ENCODE measurements at places on chromosomes 7 and 10. TPM values are rescaled to one million over a fixed set of nuclear protein-coding genes. Genes with fewer than 3 reads are reported as not detected.

Gene BBIP1
- 38.9 TPM for total RNA-seq

Gene DENND2A
- 0.12 TPM for total RNA-seq

Gene TRPV6
- total RNA-seq: 1.7 TPM

Gene ZNF282
- 30.4 TPM for total RNA-seq

GRCh38 chr7:105779856-105780780, 96.3 kb downstream of the ATXN7L1 start:
- no peak overlapping the region for H3K27ac ChIP-seq
- H3K27me3 ChIP-seq: no peaks in the 10 kb centered on the region
- no peak overlapping the region for H3K4me3 ChIP-seq

DNA sequence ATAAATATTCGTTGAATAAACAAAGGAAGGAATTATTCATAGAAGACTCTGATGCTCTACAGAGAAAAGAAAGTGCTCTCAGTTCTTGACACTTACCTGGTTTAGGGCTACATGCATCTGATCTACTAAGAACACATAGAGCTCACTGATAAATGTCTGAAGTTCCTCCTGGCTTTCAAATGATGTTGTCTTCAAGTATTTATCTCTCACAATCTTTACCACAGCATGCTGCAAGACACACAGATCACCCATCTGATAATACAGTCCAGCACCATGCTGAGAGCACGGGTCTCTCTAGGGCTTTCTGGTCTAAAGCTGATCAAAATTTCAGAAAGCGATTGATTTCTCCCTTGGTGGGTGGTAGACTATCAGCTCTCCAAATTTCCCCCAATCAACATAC, 44.5 kb upstream of the MRPS16 start:
- no peak overlapping the region for H3K27ac ChIP-seq
- no peak overlapping the region for H3K4me3 ChIP-seq
- no peaks in the 10 kb centered on the region for H3K27me3 ChIP-seq
- DNase-seq: no peak

GRCh38 chr10:67607472-67607871, 88.5 kb downstream of the CTNNA3 start:
- H3K27ac ChIP-seq: no peak overlapping the region
- H3K4me1 ChIP-seq: peaks cover 15% of the 10 kb centered on the region
- H3K27me3 ChIP-seq: no peaks in the 10 kb centered on the region
- H3K4me3 ChIP-seq: no peak overlapping the region
- no peak for DNase-seq
- no peaks in the 10 kb centered on the region for H3K36me3 ChIP-seq

- no peak overlapping the region for H3K4me3 ChIP-seq
- no peaks in the 10 kb centered on the region for H3K36me3 ChIP-seq
- H3K27ac ChIP-seq: no peak overlapping the region
- DNase-seq: no peak
- no peaks in the 10 kb centered on the region for H3K27me3 ChIP-seq
- no peaks in the 10 kb centered on the region for H3K4me1 ChIP-seq
Measured at GRCh38 chr7:156169474-156170370, 357.5 kb upstream of the SHH start.

- DNase-seq: no peak
- H3K27ac ChIP-seq: no peak overlapping the region
- H3K27me3 ChIP-seq: 0 out of 2 replicates have a peak, but pooled peaks cover 3% of the 10 kb centered on the region
- no peaks in the 10 kb centered on the region for H3K4me1 ChIP-seq
- no peak overlapping the region for H3K4me3 ChIP-seq
Measured at GRCh38 chr10:23696476-23696875, 257.6 kb downstream of the OTUD1 start.

Gene GRID1
- 5.6 TPM for total RNA-seq

DNA sequence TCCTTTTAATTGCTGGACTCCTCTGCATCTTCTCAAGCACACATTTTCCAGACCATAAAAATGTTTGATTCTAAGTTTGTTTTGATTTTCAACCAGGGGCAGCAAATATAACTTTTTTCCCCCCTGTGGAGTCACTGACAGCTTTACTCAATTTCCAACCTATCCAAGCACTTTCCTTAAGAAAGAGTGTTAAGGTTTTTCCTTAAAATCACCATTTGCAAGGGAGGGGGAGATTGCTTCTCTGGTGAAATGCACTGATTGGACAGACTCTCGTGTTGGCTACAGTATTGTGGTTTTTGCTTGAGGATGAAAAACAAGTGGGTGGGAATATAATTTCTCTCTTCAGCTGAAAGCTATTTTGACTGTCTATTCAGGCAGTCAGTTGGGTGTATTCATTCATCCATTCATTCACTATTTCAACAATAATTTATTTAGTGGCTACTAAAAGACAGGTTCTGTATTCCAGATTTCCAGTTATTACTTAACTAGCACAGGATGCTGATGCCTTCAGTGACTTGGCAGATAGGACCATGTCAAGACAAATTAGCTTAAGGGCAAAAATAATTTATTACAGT, 146.3 kb downstream of the BAMBI start:
- H3K27me3 ChIP-seq: no peaks in the 10 kb centered on the region
- no peaks in the 10 kb centered on the region for H3K36me3 ChIP-seq
- no peaks in the 10 kb centered on the region for H3K4me1 ChIP-seq
- H3K4me3 ChIP-seq: no peak overlapping the region

- DNase-seq: no peak
- H3K4me3 ChIP-seq: no peak overlapping the region
- no peaks in the 10 kb centered on the region for H3K27me3 ChIP-seq
- H3K36me3 ChIP-seq: no peaks in the 10 kb centered on the region
Measured at GRCh38 chr7:14806891-14807290, 95.7 kb downstream of the DGKB start.

Gene CXCL12
- 0.47 TPM for total RNA-seq

GRCh38 chr10:61628875-61629513, 33.7 kb upstream of the CABCOCO1 start:
- H3K27me3 ChIP-seq: no peaks in the 10 kb centered on the region
- no peak overlapping the region for H3K4me3 ChIP-seq
- no peaks in the 10 kb centered on the region for H3K36me3 ChIP-seq
- no peaks in the 10 kb centered on the region for H3K4me1 ChIP-seq
- H3K27ac ChIP-seq: no peak overlapping the region

GRCh38 chr10:119456435-119456810, 86.1 kb downstream of the RGS10 start:
- H3K27me3 ChIP-seq: no peaks in the 10 kb centered on the region
- H3K27ac ChIP-seq: no peak overlapping the region
- no peak overlapping the region for H3K4me3 ChIP-seq
- DNase-seq: no peak
- no peaks in the 10 kb centered on the region for H3K36me3 ChIP-seq

- H3K4me3 ChIP-seq: no peak overlapping the region
- DNase-seq: peak; percentile 51
- H3K36me3 ChIP-seq: no peaks in the 10 kb centered on the region
- no peak overlapping the region for H3K27ac ChIP-seq
- no peaks in the 10 kb centered on the region for H3K4me1 ChIP-seq
Measured at GRCh38 chr7:2670720-2671391, 17.1 kb upstream of the AMZ1 start.

- no peak overlapping the region for H3K27ac ChIP-seq
- no peak for DNase-seq
- H3K27me3 ChIP-seq: no peaks in the 10 kb centered on the region
Measured at GRCh38 chr7:82578430-82578829, 134.9 kb upstream of the CACNA2D1 start.

DNA sequence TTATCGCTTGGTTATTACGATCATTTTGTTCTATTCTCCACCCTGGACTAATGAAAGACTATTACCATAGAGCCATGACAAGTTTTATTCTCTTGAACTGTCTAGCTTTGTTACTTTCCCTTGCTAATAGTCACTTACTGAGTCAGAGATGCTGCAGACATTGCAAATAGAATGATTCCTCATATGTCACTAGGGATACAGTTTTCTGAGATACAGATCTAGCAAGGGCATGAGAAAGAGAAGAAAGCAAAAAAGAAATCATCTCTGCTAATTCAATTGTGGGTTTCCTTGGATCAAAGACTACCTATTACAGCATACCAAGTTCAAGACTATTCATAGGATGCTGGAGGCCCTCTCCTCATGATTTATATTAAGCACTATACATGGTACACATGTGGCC, 204.3 kb downstream of the MBL2 start:
- H3K27me3 ChIP-seq: no peaks in the 10 kb centered on the region
- no peak for DNase-seq
- H3K4me1 ChIP-seq: peaks cover 8% of the 10 kb centered on the region
- H3K36me3 ChIP-seq: no peaks in the 10 kb centered on the region
- H3K4me3 ChIP-seq: no peak overlapping the region

GRCh38 chr10:99768556-99768955, 13.9 kb upstream of the ABCC2 start:
- no peaks in the 10 kb centered on the region for H3K27me3 ChIP-seq
- peaks cover 34% of the 10 kb centered on the region for H3K4me1 ChIP-seq
- H3K36me3 ChIP-seq: no peaks in the 10 kb centered on the region
- H3K27ac ChIP-seq: no peak overlapping the region

- H3K27me3 ChIP-seq: no peaks in the 10 kb centered on the region
- peaks cover 6% of the 10 kb centered on the region for H3K4me1 ChIP-seq
- no peak overlapping the region for H3K27ac ChIP-seq
- H3K4me3 ChIP-seq: no peak overlapping the region
- H3K36me3 ChIP-seq: no peaks in the 10 kb centered on the region
Measured at GRCh38 chr10:79398642-79399041, 46.8 kb downstream of the ZCCHC24 start.

Gene FAM237B
- not detected for total RNA-seq

GRCh38 chr10:59432207-59432900, 70.0 kb upstream of the FAM13C start:
- H3K27me3 ChIP-seq: peaks cover 23% of the 10 kb centered on the region
- no peak overlapping the region for H3K4me3 ChIP-seq
- H3K36me3 ChIP-seq: no peaks in the 10 kb centered on the region
- DNase-seq: no peak

Gene TAS2R3
- total RNA-seq: 1.4 TPM

Gene RBM28
- total RNA-seq: 66.3 TPM

DNA sequence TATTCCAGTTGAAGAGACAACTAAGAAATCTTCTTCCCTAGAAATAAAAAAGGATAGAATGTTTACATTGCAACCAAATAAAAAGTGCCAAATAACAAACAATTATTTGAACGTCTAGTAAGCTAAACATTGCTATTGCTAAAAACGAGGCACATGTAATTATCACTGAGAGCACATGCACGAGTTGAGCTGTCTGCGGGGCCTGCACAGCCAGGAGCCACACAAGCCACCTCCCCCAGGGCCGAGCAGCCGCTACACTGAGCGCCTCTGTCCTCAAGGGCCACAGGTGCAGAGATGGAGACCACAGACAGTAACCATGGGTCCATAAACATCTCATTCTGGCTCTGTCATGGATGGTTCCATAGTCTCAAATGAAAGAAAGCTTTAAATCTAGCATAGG, 17.2 kb downstream of the NCAPG2 start:
- H3K27ac ChIP-seq: no peak overlapping the region
- no peaks in the 10 kb centered on the region for H3K27me3 ChIP-seq
- no peak for DNase-seq

Gene PAX4
- not detected for total RNA-seq

DNA sequence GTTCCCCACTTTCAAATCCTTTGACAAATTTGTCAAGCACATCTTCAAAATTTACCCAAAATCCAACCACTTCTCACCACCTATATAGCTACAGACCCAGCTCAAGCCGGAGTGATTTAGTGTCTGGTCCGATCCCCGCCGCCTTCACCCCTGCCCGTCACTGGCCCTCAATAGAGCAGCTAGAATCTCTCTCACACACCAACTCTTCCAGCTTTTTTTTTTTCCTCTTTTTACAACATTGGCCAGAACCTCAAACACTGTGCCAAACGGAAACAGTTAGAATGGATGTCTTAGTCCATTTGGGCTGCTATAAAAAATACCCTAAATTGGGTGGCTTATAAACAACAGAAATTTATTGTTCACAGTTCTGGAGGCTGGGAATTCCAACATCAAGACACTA, 41.1 kb upstream of the TMEM72 start:
- H3K36me3 ChIP-seq: no peaks in the 10 kb centered on the region
- H3K4me3 ChIP-seq: no peak overlapping the region
- peaks cover 3% of the 10 kb centered on the region for H3K4me1 ChIP-seq
- no peak overlapping the region for H3K27ac ChIP-seq
- no peaks in the 10 kb centered on the region for H3K27me3 ChIP-seq
- no peak for DNase-seq

DNA sequence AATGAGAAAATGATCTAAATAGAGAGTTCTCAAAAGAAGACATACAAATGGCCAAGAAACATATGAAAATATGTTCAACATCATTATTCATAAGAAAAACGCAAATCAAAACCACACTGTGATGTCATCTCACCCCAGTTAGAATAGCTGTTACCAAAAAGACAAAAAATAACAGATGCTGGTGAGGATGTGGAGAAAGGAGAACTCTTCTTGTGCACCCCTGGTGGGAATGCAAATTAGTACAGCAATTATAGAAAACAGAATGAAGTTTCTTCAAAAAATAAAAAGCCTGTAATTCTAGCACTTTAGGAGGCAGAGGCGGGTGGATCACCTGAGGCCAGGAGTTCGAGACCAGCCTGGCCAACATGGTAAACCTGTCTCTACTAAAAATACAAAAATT, 199.3 kb downstream of the PARD3 start:
- H3K27me3 ChIP-seq: no peaks in the 10 kb centered on the region
- H3K4me1 ChIP-seq: peaks cover 1% of the 10 kb centered on the region
- H3K27ac ChIP-seq: no peak overlapping the region
- DNase-seq: no peak

DNA sequence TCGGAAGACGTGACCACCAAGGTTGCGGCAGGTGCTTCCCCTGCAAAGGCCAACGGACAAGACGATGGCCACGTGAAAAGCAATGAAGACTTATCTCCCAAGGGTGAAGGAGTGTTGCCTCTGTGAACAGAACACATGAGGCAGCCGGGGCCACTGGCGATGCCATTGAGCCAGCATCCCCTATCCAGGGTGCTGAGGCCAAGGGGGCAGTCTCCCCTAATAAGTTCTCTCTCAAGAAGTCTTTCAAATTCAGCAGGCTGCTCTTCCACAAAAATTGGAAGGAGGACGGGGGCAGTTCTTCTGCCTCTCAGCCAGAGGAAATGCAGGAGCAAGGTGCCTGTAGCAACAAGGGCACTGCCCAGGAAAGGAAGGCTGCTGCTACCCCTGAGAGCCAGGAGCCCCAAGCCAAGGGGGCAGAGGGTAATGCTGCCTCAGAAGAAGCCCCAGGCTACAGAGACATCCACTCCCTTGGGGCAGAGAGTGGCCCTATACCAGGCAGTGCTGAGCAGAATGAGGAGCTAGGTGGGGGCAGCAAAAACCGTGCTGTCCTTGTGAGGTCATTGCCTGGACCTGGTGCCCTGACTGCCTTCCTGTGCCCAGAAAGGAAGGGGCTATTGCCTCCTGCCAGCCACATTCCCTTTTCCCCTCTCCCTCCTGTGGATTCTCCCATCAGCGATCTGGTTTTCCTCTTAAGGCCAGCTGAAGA, 17.3 kb downstream of the NT5C2 start:
- peaks cover 6% of the 10 kb centered on the region for H3K4me1 ChIP-seq
- no peak for DNase-seq
- no peak overlapping the region for H3K27ac ChIP-seq
- no peak overlapping the region for H3K4me3 ChIP-seq
- H3K27me3 ChIP-seq: no peaks in the 10 kb centered on the region

Gene FAM25C
- not detected for total RNA-seq

Gene MEPCE
- 44.4 TPM for total RNA-seq

Gene ERVW-1
- not detected for total RNA-seq

Gene AZGP1
- 1.1 TPM for total RNA-seq

Gene STRIP2
- total RNA-seq: 10.8 TPM

GRCh38 chr7:12493863-12494686, 76.4 kb upstream of the SCIN start:
- H3K36me3 ChIP-seq: no peaks in the 10 kb centered on the region
- no peaks in the 10 kb centered on the region for H3K27me3 ChIP-seq
- H3K27ac ChIP-seq: no peak overlapping the region
- H3K4me1 ChIP-seq: no peaks in the 10 kb centered on the region
- DNase-seq: no peak

GRCh38 chr10:131199646-131200045, 111.9 kb downstream of the TCERG1L start:
- no peak overlapping the region for H3K4me3 ChIP-seq
- no peaks in the 10 kb centered on the region for H3K36me3 ChIP-seq
- H3K4me1 ChIP-seq: no peaks in the 10 kb centered on the region
- no peaks in the 10 kb centered on the region for H3K27me3 ChIP-seq
- no peak overlapping the region for H3K27ac ChIP-seq
- no peak for DNase-seq

All from HCT116 (cell line).